ENCODE measurements at places on chromosomes 2 and 18.

GRCh38 chr18:48312066-48312465 lies 97.1 kb downstream of the ZBTB7C start:
- no peak for DNase-seq

DNA sequence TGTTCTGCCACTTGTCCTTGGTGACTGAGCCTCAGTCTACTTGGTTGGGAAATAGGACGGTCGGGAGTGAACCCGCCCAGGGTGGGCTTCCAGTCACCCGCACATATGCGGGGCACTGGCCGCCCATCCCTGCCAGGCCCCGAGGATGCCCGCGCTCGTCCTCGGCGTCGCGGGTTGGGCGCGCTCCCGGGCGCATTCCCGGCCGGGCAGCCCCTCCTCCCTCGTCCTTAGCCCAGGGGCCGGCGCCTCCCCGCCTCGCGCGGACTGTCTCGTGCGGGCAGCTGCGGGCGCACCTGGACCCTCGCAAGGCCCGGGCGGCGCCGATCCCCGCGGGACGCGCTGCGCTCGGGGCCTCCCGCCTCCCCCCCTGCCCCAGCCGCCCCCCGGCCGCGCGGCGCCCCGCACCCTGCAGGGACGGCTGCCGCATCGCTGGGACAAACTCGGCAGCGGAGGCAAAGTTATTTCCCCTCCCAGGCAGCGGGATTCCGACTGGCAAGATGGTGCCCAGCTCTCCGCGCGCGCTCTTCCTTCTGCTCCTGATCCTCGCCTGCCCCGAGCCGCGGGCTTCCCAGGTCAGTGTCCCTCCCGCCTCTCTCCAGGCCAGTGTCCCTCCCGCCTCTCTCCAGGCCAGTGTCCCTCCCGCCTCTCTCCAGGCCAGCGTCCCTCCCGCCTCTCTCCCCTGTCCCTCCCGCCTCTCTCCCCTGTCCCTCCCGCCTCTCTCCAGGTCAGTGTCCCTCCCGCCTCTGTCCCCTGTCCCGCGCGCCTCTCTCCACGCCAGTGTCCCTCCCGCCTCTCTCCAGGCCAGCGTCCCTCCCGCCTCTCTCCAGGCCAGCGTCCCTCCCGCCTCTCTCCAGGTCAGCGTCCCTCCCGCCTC lies at the start of gene FBLN7:
Gene FBLN7 (plus strand): TSS at position 227 of the 874 bp plus-strand sequence. CDS start 271 bp downstream, at position 498.
- DNase-seq: no peak

GRCh38 chr18:48502906-48503305 lies 35.9 kb upstream of the CTIF start:
- DNase-seq: no peak

- DNase-seq: no peak
These were observed 22.6 kb downstream of the IMPA2 start for GRCh38 chr18:12003894-12004293.

- DNase-seq: no peak
These were observed 137.7 kb downstream of the CD8B2 start for GRCh38 chr2:106624787-106625380.

DNA sequence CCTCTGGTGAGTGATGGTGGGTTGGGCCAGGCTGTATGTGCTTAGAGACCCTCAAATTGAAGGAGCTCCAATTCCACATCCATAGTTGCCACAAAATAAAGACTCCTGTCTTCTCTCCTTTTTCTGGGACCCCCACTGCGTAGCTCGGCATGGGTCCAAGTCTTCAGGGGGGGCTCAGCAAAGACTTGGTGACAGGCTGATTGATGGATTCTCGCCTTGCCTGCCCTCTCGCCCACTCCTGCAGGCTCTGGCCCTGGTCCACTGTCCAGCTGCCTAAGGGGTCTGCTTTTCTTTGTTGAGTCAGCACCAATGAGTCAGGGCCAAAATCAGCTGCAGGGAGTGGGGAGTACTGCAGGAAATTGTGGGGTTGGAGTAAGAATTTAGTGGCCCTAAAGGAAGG lies 21.5 kb downstream of the RPL37A start:
- no peak for DNase-seq

- DNase-seq: no peak
These were observed 35.5 kb upstream of the MGAT5 start for GRCh38 chr2:134218414-134218813.

- no peak for DNase-seq
These were observed 549 bp upstream of the DPP4 start for GRCh38 chr2:162074632-162074895.

- DNase-seq: no peak
These were observed 437.1 kb downstream of the BCL11A start for GRCh38 chr2:60116161-60116875.

GRCh38 chr2:220753486-220753885 lies 818.6 kb downstream of the EPHA4 start:
- DNase-seq: no peak

GRCh38 chr18:74508821-74509225 lies 12.7 kb downstream of the CNDP2 start:
- DNase-seq: no peak

DNA sequence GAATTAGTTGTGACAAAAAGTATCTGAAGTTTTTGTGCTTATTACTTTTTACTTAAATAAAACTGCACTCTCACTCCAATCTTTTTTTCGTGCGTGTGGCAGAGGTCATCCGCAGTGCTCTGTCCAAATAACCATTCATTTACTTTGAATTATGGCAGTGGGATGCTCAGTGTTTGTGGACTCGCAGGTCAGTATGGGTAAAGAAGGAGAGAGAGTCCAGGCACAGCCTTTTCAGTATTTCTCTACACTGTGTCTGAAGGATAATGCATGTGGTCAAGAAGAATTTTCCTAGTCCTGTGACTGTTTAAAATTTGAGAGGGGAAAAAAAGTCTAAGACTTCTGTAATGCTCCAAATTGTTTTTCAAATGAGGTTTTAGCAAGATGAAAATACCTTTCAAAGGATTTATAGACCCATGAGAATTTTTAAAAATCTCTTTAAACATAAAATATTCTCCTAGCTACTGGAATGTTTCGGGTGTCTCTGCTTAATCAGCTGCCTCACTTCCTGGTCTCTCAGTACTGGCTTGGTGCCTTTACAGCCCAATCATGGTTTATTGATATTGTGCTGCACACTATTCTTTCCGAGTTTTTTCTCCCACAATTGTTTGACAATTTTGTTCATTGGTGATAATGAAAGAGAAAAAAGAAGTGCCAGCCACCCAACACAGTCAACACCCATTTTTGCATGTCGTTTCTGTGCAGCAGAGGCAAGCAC lies 453.2 kb downstream of the PTPRM start:
- no peak for DNase-seq

GRCh38 chr2:74043345-74044329 lies 58.9 kb downstream of the TET3 start:
- DNase-seq: no peak

GRCh38 chr2:233817361-233817911 lies 36.9 kb downstream of the HJURP start:
- DNase-seq: no peak

- no peak for DNase-seq
These were observed 62.3 kb upstream of the C2orf15 start for GRCh38 chr2:99079226-99079625.

DNA sequence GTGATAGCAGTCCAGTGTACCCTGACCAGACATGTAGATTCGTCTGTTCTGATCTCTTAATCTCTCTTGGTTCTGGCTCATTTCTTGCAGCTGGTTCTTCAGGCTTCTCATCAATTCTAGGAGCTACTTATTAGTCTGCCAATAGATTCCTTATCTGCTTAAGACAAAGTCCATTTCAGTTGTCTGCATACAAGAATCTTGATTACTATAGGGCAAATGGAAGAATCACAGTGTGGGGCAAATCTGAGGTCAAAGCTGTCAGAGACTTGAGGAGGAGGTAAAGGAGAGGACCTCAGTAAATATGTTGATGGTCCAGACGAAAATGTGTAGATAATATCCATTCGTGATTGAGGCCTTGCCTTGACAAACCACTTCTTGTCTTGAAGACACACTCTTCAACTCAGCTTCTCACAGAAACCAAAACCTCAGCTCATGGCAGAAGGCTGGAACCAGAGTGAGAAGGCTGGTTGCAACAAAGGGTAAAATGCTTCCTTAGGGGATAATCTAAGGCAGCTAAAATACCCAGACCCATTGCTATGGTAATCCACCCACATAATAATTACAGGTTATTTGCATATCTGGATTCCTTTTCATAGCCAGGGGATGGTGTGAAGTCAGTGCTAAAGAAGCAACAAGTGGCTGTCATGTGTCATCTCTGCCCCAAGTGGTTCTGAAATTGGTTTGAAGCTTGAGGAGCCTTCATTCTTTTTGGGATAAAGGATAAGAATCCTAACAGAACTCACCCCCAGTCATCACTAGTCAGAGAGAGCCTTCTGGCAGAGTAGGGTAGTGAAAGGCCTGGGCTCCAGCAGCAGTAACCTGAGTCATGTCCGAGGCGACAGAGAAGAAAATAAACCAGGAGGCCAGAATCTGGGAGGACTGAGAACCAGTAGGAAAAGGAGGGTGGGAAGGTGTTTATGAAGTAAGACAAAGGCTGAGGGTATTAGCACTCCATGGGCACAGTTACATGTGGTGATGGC lies 29.2 kb upstream of the PELI1 start:
- no peak for DNase-seq

DNA sequence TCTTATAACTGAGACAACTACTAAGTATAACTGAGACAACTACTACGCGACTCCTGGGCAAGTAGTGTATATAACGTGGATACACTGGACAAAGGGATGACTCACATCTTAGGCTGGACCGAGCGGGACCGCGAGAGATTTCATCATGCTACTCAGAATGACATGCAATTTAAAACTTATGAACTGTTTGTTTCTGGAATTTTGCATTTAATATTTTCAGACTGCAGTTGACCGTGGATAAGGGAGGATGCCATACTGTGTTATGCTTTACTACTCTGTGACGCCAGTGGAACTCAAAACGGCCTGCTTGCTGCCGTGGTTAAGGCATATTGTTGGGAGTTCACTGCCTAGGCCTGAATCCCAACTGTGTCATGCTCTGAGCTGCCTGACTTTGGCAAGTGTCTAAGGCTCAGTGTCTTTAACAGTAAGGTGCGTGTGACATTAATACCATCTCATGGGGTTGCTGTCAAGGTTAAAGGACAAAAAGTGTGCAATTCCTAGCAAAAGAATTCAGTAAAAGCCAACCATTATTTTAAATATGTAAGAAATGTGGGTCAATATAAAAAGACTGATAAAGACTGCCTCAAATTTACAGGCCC lies 64.6 kb downstream of the BMP10 start:
- DNase-seq: no peak

DNA sequence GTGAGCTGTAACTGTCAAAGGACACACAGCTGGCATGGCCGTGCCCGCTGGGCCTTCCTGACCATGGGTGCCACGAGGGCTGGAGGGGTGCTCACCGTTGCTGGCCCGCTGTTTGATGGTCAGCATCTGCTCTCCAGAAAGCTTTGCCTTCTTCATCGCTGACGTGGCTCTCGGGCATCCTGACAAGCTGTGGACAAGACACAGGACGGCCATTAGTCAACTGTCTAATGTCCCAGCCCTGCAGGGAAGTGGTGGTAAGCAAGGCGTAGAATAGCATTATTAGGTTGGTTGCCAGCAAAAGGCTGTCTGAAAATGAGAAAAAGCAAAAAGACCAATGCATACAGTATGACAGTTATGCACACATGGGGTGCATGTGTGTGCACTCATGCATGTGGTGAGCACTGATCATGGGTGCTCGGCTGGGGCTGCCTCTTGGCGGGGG lies 64.7 kb upstream of the PXDN start:
- DNase-seq: no peak

DNA sequence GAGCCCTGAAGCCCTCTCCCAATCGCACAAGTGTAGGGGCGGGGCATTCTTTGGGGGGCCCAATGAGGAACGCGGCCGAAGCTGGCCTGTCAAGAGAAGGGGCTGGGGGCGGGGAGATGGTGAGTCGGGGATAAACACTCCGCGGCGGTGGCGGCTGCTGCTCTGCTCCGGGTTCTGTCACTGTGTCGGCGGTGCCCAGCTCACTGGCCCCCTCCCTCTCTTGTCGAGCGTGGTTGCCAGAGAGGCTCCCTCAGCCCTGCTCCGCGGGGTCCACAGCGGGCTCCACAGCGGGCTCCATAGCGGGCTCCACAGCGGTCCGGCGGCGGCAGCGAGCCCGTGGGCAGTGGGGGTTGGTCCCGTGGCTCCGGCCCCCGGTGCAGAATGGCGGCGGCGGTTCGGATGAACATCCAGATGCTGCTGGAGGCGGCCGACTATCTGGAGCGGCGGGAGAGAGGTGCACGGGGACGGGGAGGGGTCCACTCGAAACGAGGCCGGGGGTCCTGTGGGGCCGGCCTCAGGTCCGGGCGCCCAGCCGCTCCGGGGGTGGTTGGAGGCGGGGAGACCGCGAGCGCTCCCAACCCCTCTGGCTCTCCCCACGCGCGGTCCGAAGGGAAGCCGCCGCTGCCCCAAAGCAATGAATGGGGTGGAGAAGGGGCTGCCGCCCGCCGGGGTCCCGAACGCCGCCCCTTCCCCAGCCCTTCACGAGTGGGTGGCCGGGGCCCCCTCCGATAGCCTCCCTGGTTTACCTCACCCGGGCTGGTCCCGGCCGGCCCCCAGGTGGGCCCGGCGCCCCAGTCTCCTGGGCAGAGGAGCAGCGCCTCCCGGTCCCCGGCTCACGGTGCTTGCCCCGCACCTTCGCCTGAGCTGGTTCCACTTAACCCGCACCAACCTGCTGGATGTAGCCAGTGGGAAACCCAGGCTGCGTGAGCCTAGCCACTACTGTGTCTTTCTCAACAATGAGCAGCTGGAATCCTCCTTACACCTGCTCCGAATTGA lies at the start of gene MXD1:
Gene MXD1 (plus strand): TSS at position 160 of the 996 bp plus-strand sequence. CDS start 222 bp downstream, at position 382.
- peak; percentile 86 for DNase-seq

- DNase-seq: no peak
These were observed 71.1 kb upstream of the DSC1 start for GRCh38 chr18:31233621-31234275.

GRCh38 chr18:21203542-21204241 lies 38.3 kb upstream of the GREB1L start:
- DNase-seq: no peak

DNA sequence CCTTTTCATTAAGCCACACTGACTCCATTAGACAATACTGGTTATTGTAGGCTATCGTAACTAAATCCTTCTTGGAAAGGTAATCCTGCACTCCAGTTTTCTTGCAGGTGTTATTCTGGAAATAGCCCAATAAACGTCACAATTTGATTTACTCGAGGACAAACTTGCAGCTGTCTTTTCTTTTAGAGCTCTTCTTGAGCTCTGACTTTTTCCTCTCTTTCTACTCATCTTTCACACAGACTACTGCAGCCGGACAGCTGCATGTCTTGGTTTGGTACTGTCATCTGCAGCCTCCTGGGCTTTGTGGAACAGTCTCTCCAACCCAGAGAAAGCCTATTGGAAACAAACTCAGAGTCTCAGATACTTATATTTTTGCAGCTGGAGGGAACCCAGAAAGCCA lies 23.0 kb upstream of the MSGN1 start:
- no peak for DNase-seq

DNA sequence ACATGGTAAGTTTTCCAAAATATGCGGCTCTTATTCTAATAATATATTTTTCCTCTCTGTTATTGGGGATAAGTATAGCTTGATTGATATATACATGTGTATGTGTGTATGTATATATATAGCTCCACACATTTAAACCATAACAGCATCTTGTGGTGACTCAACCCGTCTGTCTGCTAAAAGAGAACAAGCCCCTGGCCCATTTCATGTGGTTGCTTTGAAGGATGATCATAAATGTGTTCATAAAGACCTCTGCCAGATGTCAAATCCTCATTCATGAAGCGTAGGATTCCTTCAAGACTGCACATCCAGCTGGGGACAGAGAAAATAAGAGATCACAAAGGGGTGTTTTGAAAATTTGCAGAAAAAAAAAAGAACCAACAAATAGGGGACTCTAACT lies 79.3 kb downstream of the RHOB start:
- no peak for DNase-seq

Measured in H54 (cell line).